ENCODE measurements at places on chromosomes 3 and 15. TPM values are rescaled to one million over a fixed set of nuclear protein-coding genes. Genes with fewer than 3 reads are reported as not detected.

ATP13A5 gene
- total RNA-seq = not detected

MUSTN1 gene
- total RNA-seq = 13.0 TPM

ZMYND10 gene
- 2.6 TPM for total RNA-seq

ACKR2 gene
- 1.8 TPM for total RNA-seq

ALAS1 gene
- 25.9 TPM for total RNA-seq

ITPR1 gene
- 174 TPM for total RNA-seq

MNS1 gene
- 2.5 TPM for total RNA-seq

CCR1 gene
- total RNA-seq = 4.3 TPM

WDR48 gene
- total RNA-seq = 48.9 TPM

FETUB gene
- total RNA-seq = not detected

TMCC1 gene
- total RNA-seq = 29.4 TPM

NR1I2 gene
- 0.32 TPM for total RNA-seq

GALNT15 gene
- total RNA-seq = 68.5 TPM

SNX22 gene
- 0.98 TPM for total RNA-seq

RIOX2 gene
- 22.9 TPM for total RNA-seq

RPP14 gene
- total RNA-seq = 11.0 TPM

RBP2 gene
- not detected for total RNA-seq

RHOV gene
- 8.5 TPM for total RNA-seq

UBL7 gene
- total RNA-seq = 39.0 TPM

CLRN1 gene
- total RNA-seq = not detected

SH2D7 gene
- not detected for total RNA-seq

SKOR1 gene
- 1.1 TPM for total RNA-seq

ACP3 gene
- total RNA-seq = 6.7 TPM

CATSPER2 gene
- 10.2 TPM for total RNA-seq

MLF1 gene
- 9.6 TPM for total RNA-seq

PLA2G4E gene
- not detected for total RNA-seq

GOLGA8Q gene
- total RNA-seq = 1.9 TPM

HIGD2B gene
- total RNA-seq = not detected

GOLGA8G gene
- not detected for total RNA-seq

Measured in breast epithelium (tissue), 4 donors.